Glutamatergic neuron (in vitro differentiated cells): ENCODE measurements at places on chromosomes 6 and 20. TPM values are rescaled to one million over a fixed set of nuclear protein-coding genes. Genes with fewer than 3 reads are reported as not detected.

Gene NOX3
- total RNA-seq, result not detected

- DNase-seq, result no peak
These were observed 7.1 kb downstream of the MOCS1 start for GRCh38 chr6:39927159-39927558.

Gene GHRH
- total RNA-seq, result not detected

Gene MAP7
- total RNA-seq, result 2.2 TPM

Gene BCAS1
- 0.32 TPM for total RNA-seq

DNA sequence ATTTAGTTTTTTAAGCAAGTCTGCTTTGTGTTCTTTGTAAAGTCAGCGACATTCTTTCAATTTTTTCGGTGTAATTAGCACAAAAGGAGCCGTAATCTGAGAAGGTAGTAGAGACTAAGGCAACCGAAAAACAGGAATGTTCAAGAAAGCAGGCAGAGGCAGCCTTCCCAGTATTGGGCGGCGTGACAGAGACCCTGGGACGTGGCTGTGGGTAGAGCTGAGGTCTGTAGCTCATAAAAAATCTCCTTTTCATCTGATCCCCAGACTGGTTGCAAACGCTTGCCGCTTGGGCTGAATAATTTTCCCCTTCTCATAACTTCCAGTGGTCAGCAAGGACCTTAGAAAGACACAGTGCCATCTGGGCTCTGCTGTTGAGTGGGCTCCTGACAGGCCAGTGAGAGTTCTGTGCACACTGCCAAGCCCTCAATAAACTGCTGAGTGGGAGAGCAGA lies 30.8 kb downstream of the GNAS start:
- DNase-seq, result no peak

DNA sequence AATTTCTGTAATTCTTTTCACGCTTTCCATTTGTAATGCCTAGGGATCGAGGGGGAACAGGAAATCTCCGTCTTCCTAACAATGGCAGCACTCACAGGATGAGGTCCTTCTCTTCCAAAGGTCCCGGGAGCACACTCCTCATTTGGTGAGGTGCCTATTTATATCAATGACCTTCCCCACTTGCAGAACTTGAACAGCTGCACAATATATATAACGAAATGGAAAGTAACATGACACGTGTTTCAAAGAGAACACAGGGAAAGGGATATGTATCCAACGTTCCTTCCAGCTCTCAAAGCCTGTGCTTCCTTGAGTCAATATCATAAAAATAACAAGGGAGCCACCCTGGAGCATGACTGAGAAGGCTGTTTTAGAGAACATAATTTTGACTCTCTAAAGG lies 78.6 kb upstream of the RBM24 start:
- no peak for DNase-seq

GRCh38 chr6:147322299-147323162 lies 118.3 kb downstream of the STXBP5 start:
- no peak for DNase-seq

DNA sequence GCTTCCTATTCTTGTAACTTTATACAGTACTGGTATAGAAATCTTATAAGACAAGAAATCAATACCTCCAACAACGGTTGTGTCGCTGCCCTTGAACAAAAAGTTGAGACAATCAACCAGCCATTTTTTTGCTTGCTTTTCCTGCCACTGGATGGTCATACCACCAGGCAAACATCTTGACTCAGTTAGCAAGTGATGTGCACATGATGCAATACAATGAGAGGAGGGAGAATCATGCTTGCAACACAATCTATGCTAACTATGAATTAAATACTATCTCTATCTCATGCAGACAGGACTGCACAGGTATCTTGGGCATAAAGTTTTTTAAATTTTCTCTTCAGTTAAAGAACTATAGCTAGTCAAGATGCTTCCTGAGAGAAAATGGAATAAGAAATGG lies 877.7 kb upstream of the CITED2 start:
- no peak for DNase-seq

DNA sequence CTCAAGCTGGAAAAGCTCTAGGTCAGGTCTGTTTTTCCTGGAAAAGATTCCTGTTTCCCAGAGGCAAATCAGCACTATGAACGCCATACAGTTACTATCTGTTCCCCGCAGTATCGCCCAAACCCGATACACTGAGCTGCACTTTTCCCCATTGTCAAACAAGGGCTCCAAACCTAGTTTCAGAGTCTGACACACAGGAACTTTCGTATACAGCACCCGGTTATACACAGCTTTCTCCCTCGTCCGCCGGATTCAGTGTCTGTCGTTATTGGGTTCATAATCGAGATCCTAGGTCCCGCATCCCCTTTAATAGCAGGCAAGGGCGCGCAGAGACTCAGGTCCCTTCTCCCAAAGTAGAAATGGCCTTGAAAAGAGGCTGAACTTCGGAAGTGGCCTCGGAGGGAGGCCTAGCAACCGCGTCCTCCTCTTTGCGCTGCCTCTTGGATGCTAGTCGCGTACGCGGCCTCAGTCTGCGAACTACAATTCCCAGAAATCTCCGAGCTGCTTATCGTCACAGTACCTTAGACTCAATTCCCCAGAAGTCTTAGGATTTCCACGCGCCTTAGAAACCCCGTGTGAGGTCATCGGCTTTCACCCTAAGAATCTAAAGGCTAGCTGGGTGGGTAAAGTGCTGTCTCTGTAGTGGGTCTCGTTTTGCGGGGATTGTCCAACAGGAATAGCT lies 34.2 kb downstream of the ZNF391 start:
- peak; percentile 43 for DNase-seq

DNA sequence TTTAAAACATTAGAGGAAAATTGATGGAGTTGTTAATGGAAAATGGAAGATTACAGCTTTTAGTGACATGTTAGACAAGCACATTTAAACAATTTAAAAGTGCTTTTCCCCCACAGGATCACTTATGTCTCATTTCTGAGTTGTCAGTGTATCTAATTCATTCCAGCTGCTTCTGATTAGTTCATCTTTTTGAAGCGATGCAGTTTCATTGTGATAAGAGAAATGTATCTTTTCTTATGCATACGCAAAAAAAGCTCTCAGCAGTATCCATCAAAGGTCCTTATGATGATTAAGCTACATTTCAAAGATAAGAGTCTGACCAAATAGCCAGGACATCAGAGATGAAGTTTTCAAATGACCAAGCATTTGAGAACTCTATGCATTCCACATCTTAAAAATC lies 572.6 kb upstream of the SYNCRIP start:
- DNase-seq, result no peak

Gene OPN5
- total RNA-seq, result not detected

Gene SPATA25
- 1.2 TPM for total RNA-seq
